ENCODE measurements at places on chromosomes 1 and 21.

- DNase-seq: no peak
These were observed 305.1 kb downstream of the NPHP4 start for GRCh38 chr1:5686925-5687706.

DNA sequence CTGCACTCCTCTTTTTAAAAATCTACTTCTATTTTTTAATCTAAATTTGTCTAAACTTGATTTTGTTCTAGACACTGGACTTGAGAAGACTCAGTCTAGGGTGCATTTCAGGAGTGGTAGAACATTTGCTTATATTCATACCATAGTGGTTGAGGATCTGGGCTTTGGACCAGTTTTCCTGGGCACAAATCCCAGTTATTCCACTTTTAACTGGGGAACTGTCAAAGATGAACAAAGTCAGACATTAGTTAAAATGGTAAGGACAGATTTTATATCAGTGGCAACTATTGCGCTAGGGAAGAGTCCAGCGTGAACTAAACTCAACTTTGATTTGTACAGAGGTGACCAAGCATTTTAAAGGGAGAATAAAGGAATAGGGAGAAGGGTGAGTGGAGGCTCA, 102.4 kb downstream of the FMN2 start:
- no peak for DNase-seq

DNA sequence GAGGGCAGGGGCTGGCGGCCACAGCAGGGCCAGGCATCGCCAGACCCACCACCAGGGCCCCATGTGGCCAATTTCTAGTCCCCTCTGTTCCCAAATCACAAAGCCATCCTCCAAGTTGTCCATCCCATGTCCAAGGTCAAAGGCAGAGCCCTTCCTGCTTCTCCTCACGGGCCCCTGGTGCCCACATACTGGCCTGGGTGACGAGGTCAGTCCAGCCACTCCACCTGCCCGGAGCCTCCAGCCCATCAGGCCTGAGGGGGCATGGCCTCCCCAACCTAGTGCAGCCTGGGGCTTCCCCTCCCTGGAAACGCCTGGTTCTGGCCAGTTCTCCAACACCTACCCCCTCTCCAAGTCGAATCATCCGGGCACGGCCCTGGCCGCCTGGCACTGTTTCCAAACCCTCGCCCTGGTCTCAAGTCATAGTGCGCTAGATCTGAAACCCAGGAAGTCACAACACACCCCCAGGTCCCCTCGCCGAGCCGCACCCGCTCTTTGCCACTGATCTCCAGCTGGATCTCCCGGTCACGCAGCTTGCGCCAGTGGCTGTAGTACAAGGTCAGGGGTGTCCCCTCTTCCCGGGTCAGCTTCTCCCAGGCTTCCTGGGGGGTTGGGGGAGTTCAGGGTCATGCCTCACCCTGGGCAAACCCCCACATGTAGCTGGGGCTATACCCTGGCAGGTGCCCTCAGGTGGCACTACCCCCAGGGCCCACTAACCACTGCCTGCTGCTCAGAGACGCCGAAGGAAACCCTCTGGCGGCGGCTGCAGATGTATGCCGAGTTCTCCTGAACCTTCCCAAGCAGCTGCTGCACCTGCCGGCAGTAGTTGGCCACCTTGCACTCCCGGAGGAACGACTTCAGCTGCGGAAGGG, 13.1 kb downstream of the NOC2L start:
- DNase-seq: no peak

DNA sequence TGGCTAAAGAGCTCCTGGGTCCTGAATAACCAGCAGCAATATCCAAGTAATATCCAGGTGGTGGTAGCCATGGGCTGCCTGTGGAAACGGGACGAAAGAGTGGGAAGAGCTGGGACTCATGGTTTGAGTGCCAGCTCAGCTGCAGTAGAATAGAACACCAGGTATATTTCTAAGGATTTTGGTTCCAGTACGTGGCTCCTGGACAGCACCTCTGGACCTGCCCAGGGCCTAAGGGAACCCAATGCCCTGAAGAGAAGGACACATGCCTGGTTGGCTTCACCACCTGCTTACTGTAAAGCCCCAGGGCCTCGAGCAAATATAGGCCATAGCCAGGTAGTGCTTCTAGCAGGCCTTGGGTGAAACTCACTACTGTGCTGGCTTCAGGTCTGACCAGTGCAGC, 566.7 kb downstream of the KIF26B start:
- no peak for DNase-seq

DNA sequence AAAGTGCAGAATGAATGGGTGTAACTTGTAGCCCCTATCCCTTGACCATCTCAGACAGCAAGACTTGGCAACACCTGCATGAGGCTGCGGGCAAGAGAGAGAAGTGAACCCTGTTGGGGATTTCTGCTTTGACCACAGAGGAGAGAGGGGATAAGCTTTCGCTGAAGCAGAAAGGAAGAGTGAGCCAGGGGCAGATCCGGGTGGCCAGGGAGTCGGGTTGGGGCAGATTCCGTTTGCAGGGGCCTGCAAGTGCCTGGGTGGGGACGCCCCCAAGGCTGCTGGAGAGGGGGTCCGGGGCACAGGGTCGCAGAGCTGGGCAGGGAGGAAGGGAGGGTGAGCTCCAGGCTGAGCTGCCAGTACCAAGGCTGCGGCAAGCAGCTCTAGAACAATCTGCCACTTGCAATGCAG, 25.3 kb upstream of the PIK3CD start:
- peak; percentile 42 for DNase-seq

- no peak for DNase-seq
These were observed 159.9 kb upstream of the NEGR1 start for GRCh38 chr1:72442262-72442661.

DNA sequence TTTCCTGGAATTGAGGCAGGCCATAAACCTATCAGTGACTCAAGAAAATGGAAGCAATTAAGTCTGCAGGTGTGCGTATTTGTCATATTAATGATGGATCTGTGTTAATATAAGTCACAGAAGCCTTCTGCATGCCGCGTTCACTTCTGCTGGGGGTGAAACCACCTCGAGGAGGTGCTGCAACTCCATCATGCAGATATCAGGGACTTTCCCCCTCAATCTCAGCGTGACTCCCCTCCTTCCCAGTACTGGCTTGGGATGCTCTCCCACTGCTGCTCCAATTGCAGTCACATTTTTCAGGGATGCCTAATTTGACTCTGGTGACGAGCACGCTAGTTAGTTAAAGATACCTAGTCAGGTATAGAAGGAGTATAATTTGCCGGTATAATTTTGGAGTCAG, 87.5 kb downstream of the ASTN1 start:
- DNase-seq: no peak

GRCh38 chr1:2144501-2145090, 50.0 kb downstream of the FAAP20 start:
- DNase-seq: no peak

DNA sequence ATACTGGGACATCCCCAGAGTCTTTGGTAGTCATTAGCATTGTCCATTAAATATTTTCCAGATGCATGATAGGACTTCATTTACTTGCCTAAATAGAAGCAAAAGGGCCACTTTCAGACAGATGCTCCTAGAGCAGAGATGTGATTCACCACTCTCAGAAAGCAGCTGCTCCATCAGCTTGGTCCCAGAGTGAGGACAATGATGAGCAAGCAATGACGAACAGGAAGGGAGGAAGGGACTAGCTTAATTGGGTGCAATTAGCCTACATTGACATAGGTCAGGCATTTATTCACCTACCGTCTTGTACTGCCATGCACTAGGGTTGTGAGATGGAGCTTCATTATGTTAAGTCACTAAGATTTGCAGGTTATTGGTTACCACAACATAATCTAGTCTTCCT, 85.1 kb upstream of the PLXNA2 start:
- DNase-seq: no peak

DNA sequence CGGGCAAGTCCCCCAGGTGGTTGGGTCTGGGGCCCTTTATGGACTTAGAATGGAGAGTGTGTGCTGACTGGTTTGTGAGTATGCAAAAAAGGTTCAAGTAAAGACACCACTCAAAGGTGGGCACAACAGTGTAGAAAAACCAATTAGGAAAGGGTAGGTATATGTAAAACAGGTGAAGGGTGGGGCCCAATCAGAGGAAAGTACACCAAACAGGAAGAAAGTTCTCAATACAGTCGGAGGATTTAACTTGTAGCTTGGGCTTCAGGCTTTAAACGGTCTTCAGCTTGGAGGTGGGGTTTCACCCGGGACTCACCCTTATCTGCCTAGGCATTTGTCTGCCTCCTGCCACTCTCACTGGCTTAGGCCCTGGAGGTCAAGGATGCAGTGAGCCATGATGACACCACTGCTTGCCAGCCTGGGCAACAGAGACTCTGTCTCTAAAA, 6.8 kb upstream of the PUM1 start:
- no peak for DNase-seq

DNA sequence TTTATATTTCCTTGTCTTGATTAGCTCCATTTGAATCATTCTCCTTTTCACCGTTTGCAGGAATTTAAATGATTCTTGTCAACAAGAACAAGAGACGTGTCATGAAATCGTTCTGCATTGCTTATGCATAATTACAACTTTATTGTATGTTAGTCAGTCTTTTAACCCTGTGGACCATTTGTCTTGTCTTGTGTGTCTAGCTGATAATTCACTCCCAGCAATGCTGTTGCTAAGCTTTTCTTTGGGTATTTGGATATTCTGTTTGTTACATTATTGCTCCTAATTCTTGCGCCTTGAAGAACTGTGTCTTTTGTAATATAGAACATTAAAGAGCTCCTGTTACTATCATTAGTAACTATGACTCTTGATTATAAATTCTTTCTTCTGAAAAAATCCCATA, 311.9 kb downstream of the RYR2 start:
- no peak for DNase-seq

- DNase-seq: no peak
These were observed 65.6 kb downstream of the TEX35 start for GRCh38 chr1:178578541-178578940.

DNA sequence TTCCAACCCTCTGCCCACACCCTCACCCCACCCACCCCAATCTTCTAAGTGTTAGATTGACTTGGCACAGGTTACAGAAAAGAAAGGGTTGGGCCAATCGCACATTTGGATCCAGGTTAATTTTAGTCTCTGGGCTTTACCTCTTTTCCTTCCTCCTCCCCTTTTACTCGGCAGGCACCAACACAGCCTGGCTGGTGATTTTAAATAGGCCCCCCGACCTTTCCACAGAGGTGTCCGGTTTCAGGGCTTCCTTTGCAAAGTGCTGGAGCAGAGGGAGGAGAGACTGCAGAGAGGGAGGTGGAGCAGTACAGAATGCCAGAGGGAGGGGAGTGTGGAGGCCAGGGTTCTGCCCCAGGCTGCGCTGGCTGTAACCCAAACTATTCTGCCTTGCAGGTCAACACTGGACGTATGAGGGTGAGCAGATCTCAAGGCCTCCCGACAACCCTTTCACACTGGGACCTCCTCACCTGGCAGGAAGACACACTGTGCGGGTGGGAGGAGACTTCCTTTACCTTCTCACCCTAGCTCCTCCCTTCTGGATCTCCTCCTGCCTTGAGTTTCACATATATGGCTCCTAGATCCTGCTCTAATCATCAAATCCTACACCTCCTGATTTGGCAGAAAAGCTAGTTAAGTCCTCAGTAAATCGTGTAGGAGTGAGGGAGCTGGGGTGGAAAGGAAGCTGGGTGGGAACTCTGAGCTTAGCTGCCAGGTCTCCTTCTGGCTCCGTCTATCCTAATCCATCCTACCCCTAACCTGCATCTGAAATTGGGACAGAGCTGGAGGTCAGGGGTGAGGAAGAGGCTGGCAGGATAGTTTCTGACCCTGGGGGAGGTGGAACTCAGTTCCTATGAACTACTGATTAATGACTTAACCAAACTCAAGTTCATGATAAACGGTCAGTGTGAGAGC, 2.4 kb downstream of the CA14 start:
- DNase-seq: no peak

Measured in activated naive CD4-positive, alpha-beta T cell treated with anti-CD3 and anti-CD28 coated beads, Interleukin-2, amount 10 ng/mL, durations not matched to agents 7 days and 5 days (primary cell).